ENCODE measurements at places on chromosomes 3 and 15.

DNA sequence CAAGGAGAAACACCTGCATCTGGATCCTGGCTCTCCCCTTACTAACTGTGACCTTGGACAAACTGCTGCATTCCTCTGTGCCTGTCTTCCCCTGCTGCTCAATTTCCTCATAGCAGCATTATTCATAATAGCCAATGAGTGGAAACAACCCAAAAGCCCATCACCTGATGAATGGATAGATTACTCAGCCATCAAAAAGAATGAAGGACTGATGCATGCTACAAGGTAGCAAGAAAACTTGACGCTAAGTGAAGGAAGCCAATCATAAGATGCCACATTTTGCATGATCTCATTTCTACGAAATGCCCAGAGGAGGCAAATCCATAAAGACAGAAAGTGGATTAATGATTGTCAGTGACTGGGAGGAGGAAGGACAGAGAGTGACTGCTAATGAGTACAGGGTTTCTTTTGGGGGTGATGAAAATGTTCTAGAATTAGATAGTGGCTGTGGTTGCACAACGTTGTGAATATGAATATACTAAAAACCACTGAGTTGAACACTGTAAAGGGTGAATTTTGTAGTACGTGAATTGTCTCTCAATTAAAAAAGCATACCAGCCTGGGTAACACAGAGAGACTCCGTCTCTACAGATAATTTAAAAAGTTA, 11.2 kb downstream of the IGDCC4 start:
- DNase-seq = no peak

DNA sequence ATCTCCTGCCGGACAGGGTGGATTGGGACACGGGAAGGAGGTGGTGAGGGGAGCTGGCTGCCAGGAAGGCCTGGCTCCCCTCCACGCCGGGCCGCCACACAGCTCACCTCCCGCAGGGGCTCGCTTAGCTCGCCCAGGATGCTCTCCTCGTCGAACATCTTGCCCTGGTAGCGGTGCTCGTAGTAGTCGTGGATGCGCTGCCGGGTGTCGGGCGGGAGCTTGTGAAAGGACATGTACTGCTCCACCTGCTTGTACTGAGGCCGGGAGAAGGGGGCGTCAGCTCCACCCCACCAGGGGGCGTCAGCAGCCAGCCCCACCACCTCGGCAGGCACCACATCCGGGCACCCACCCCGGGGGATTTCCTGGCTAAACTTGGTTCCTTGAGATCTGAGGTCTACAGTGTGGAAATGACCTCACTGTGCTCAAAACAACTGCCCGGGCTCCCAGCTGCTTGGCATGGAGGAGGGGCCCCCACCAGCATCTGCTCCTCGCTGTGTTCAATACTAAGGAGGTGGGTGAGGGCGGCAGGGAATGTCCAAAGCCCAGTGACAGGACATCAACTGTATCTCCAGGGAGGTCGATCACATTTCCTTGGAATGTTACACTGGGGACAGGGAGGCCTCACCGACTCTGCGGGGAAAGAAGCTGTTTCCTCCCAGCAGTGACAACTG, 43.4 kb downstream of the HCN4 start:
- DNase-seq = peak; percentile 29

GRCh38 chr3:109548192-109548938, 211.0 kb upstream of the DPPA4 start:
- no peak for DNase-seq

DNA sequence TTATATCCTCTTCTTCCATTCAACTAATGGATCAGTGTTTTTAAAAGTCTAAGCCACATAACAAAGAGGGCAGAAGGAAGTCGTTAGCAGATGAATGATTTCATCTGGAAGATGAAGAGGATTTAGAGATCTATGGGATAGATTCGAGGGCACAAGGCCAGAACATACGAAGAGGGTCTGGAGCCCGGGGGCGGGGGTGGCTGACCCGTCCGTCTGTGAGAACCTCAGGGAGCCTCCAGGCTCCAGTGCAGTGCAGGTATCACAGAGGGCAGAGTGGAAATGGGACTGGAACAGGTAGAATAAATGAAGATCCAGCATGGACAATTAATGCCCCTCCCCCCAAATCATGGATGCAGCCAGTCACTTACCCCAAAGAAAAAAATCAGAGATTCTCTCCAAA, 1.5 kb upstream of the GOLGA8B start:
- no peak for DNase-seq

DNA sequence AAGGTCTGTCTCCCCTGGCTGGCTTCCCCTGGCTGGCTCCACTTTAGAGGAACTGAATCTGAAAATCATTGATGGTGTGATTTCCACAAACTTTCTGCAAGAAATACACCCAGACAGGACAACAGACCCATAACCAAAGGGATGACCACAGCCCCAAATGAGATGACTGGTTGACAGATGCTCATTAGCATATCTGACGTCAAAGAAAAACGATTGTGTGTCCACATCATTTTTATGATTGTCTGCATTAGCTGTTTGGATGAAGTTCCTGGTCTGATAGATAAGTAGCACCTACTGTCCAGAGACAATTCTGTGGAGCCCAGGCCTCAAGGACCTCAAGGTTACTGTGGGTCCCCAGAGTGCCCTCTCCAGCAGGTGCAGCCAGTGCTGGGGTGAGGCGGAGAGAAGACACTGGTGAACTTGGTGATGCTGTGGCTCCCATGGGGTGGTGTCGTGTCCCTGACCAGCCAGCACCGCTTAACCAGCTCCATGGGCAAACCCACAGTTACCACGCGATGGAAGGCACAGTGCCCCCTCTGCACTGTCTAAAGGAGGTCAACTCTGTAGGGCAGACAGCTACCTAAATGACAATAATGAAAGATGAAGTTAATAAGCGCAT, 127.4 kb downstream of the NSMCE3 start:
- DNase-seq = no peak

- DNase-seq = peak; percentile 82
Observed at GRCh38 chr3:186772701-186773417, 10.5 kb upstream of the EIF4A2 start.

- no peak for DNase-seq
Observed at GRCh38 chr3:85077018-85077417, 118.2 kb downstream of the CADM2 start.

GRCh38 chr3:120052225-120052624, 42.0 kb downstream of the GSK3B start:
- DNase-seq = no peak

DNA sequence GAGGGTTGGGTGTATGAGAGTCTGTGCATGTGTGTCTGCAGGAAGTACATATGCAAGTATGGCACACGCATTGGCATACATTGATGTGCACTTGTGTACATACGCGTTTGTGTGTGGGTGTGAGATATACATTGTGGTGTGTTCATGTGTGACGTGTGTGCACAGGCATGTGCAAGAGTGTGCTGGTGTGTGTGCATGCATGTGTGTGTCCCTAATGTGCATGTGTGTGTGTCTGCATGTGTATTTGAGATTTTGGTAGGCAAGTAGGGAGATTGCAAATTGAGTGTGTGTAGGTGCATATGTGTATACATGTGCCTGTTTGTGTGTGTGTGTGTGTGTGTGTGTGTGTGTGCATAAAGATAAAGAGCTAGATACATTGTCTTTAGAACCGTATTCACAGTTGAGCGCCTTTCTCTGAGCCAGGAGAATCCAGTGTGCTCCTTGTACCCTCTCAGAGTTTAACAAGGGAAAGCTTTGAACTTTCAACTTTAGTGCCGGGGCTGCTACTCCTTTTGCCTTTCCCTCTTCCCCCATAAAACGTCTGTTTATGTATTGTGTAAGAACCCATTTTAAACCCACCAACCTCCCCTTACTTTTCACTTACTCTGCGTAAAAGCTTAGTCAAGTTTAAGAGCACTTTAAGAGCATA, 152.4 kb upstream of the CHL1 start:
- DNase-seq = no peak

DNA sequence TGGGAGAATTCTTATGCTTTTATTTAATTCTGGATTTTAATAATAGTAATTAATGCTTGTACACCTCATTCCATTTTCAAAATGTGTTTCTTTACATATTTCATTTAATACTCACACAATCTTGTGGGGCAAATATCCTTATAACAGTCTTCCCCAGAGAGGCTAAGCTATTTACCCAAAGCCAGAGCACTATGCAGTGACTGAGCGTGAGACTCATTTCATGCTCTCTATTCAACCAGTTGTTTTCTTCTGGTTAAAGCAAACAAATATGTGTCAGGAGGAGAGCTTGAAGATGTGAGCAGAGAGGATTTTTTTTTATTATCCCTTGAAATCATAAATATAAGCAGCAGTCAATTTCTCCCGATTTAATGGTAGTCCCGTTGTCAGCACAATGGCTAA, 548.3 kb upstream of the TBL1XR1 start:
- no peak for DNase-seq

- no peak for DNase-seq
Observed at GRCh38 chr15:56963710-56964109, 45.3 kb downstream of the TCF12 start.

GRCh38 chr3:111769110-111769991, 89.7 kb upstream of the PHLDB2 start:
- no peak for DNase-seq

- DNase-seq = no peak
Observed at GRCh38 chr15:86690566-86690965, 610.9 kb downstream of the AGBL1 start.

DNA sequence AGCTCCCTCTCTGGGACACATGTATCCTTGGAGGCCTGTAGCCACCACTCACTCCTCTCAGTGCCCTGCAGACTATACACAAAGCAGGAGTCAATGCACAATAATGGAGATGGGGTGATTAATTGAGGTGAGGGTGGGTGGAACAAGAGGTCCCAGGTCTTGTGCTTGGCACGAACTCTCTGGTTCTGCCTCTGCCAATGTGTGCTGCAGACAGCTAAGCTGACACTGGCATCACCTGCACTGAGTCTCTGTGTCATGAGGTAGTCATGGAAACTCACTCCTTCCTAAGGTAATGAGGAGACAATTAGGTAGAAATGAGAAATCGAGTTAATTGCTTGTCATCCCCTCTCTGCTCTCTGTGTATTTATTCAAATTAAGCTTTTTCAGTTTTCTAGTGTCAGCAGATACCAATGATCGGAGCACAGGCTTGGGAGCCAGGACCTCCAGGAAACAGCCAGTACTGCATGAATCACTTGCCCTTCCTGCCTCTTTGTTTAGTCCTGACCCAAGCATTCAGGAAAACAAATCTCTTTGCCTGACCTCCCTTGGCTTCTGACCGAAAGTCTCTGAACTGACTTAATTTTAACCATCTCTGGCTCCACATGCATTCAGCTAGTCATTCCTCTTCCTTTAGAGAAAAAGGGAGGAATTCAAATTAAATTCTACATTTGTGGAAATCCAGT, 56.7 kb downstream of the DRD3 start:
- DNase-seq = no peak

DNA sequence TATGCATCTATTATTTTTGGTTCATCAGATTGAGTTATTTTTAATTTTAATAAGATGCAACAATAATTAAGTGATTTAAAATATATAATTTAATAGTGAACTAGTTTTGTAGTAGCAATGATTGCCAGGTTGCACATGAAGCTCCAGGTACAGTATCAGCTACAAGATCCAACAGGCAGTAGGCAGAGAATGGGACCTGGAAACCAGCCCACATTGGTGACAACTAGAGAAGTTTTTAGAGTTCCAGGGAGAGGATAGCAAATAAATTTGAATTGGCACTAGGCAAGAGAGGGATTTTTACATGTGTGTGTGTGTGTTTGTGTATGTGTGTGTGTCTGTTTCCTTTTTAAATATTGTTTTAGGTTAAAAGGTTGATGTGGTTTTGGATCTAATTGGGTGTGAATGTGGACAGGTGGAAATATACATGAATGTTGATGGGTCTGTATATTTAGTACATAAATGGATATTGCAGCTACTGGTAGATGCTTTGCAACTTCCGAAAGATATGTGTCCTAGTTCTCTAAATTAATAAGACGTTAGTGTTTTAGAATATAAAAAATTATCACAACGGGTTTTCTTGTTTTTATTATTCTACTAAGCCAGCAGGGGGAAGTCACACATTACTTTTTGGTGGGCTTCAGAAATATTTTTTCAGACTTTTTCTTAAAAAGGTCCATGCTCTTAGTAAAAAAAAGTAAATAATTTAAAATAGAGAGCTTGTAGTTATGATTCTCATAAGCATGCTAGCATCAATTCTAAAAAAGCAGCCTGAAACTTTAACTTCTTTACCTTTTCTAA, 110.1 kb upstream of the GBE1 start:
- DNase-seq = no peak

DNA sequence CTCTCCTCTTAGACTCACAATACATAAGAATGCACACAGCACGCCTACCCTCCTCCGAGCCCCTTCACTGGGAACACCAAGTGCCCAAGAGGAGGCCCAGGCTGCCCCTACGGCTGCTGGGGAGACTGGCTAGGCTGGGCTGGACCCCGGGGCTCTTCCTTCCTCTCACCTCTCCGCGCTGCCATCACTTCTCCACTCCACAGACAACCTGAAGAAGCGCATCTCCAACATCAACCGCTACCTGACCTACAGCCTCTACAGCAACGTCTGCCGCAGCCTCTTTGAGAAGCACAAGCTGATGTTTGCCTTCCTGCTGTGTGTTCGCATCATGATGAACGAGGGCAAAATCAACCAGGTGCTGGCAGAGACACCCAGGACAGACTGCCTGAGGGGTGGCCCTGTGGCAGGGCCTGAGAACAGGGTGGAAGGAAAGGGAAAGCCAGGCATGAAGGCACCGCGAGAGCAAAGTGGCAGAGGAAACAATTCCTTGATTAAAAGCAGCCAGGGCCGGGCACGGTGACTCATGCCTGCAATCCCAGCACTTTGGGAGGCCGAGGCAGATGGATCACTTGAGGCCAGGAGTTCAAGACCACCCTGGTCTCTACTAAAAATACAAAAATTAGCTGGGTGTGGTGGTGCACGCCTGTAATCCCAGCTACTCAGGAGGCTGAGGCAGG, 51.6 kb downstream of the SEMA3G start:
- DNase-seq = no peak

GRCh38 chr3:152193673-152194267, 75.0 kb upstream of the MBNL1 start:
- peak; percentile 33 for DNase-seq

- DNase-seq = no peak
Observed at GRCh38 chr3:146746190-146746589, 141.0 kb upstream of the PLSCR5 start.

GRCh38 chr3:177037241-177037640, 160.0 kb downstream of the TBL1XR1 start:
- peak; percentile 39 for DNase-seq

GRCh38 chr3:49534581-49535441, 19.5 kb upstream of the BSN start:
- DNase-seq = no peak

DNA sequence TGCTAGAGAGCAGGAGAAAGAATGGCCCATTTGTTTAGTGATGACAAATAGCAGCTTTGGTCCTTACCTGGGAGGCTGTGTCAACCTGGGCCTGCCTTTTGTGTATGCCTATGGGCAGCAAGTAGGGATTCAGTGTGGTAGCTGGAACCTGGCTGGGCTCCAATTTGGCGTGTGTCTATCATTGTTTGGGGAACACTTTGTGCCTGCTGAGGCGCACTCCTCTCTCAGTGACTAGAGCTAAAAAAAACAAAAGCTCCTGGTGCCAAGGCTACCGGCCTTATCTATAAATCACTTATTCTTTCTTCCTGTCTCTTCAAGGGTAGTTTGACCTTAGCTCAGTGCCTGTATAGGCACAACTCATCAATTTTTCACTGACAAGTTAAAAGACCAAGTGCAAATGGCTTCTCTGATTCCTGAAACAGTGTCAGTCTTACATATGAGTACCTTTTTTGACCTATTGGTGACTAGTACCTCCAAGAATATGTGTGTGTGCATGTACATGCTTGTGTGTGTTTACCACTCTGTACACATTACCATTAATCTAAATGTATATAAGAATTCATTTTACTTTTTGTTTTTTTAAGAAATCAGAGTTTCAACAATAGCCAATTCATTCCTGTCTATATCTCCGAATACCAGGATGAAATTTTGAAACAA, 54.6 kb downstream of the GMNC start:
- DNase-seq = no peak
